AG09319 (cell line): ENCODE measurements at places on chromosomes 3 and 15.

GRCh38 chr3:127699416-127700300 lies 26.9 kb downstream of the ABTB1 start:
- DNase-seq, result no peak

DNA sequence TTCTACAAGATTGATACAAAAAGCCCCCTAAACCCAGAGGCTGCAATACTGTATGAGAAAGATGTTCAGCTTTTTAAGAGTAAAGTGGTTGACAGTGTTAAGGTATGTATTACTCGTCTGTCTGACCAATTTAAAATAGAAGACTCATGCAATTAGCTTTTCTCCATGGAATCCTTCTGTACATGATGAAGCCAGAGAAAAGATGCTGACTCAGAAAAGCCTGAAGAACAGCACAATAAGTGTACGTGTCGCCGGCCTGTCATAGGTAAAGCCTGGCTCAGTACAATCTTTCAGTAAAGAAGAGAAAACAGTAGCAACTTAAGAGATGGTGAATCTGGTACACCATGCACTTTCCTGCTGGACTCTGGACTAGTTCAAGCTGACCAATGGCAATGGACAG lies 16.4 kb downstream of the NEK4 start:
- DNase-seq, result no peak

DNA sequence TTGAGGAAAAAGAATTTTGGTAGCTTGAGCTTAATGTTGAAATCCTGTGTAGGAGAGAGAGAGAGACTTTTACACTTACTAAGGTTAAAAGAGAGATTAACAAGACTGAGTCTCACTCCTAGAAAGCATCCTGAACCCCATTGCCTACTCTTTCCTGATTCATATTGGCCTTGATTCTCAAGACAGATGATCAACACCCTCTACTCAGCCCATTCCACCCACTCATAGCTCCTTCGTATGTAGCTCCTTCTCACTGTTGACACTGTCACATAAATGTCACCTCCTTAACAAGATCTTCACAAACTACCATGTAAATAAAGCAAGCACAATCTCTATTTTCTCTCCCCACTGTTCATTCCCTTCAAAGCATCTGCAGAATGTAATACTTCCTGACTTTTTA lies 574.6 kb upstream of the LMCD1 start:
- no peak for DNase-seq

DNA sequence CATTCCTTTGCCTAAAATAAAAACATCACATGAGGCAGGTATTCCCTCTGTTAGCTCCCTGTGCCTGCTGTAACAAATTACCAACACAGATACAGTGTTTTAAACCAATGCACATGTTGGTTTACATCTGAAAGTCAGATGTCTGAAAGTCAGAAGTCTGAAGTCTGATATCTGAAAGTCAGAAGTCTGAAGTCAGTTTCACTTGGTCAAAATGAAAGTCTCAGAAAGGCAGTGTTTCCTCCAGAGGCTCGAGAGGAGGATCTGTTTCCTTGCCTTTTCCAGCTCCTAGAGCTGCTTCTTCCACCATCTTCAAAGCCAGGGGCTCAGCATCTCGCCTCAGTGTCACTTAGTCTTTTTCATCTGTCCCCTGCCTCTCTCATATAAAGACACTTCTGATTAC lies 22.0 kb downstream of the SST start:
- no peak for DNase-seq

GRCh38 chr3:160780245-160780644 lies 24.2 kb downstream of the PPM1L start:
- no peak for DNase-seq

DNA sequence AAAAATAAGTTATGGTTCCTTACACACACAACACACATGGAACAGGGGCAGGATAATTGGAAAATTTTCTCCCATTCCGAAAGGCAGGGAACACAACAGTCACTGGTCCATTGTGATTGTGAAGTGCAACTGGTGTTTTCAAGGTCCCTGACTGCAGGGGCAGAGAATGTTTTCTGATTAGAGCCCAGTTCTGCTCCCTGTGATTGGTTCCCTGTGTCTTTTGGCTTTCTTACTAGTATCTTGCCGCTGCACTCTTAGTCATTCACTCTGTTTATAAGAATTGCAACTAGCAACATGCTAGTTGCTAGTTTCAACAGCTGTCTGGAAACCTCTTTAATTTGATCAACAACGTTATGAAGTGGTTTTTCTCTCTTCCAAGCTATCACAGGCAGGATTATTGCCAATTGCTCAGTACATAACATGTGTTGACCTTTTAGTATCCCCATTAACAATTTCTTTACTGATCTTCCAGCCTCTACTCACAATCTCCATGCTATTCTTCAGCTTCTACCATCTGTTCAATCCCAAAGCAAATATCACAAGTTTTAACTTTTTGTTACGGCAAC lies 177.5 kb downstream of the EPHA6 start:
- DNase-seq, result no peak

- DNase-seq, result no peak
Measured at GRCh38 chr3:40620151-40620550, 95.4 kb downstream of the ZNF621 start.

- no peak for DNase-seq
Measured at GRCh38 chr3:108494906-108495531, 15.4 kb downstream of the MYH15 start.
